ENCODE measurements at places on chromosomes 3 and 15.

DNA sequence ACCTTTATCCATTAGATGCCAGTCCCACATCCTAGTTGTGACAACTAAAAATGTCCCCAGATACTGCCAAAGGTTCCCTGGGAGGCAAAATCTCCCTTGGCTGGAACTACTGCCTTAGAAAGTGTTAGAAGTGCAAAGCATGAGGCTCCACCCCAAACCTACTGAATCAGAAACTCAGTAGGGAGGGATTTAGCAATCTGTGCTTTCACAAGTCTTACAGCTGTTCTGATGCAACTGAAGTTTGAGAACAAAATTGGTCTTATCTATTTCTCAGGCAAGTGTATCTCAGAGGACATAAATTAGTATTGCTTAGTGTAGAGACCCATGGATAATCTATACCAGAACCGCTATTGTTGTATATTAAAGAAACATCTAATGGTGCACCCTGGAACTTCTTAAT lies 70.2 kb downstream of the CLDN1 start:
- DNase-seq = no peak

GRCh38 chr3:23435318-23435717 lies 232.2 kb downstream of the UBE2E2 start:
- DNase-seq = no peak

DNA sequence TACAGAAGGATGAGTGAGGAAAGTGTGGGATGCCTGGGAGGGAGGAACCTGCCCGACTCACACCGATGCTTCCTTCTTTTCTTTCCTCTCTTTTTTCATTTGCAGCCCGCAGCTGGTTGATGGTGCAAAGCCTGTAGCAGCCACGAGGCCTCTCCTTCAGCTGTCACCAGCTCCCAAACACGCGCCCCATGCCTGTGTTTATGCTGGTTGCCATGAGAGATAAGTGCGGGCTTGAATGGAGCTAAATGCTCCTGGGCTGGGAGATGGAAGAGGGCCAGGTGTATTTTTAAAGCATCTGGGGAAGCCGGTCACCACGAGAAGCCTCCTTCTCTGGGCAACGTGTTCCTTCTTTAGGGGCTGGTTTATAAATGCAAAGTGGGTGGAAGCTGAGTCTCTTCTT lies 9.3 kb downstream of the COLQ start:
- no peak for DNase-seq

GRCh38 chr15:31285772-31286261 lies 40.8 kb upstream of the KLF13 start:
- DNase-seq = no peak

DNA sequence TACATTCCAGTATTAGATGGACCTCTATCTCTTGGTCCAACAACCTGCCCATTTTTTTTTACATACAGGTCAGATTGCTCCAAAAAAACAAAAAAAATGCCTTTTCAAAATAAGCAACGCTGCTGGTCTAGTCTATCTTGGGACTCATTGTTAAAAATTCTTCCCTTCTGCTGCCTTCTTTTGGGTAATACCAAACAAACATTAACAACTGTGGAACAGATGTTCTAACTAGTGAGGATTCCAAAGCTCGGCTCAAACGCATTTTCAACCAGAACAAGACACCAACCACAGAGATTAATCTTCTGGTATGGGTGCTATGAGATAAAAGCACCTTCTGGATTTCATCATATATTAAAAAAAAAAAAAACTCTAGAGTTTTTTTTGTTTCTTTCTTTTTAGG lies 24.7 kb downstream of the ARHGAP31 start:
- DNase-seq = no peak

- no peak for DNase-seq
Measured at GRCh38 chr15:90560229-90560776, 30.6 kb downstream of the CRTC3 start.

- peak; percentile 80 for DNase-seq
Measured at GRCh38 chr3:57555738-57556458, at the start of gene PDE12. Gene PDE12 (plus strand): TSS chr3:57556274. CDS start chr3:57556380, 106 bp downstream.

GRCh38 chr3:113606539-113607218 lies 74.3 kb downstream of the SIDT1 start:
- DNase-seq = no peak

DNA sequence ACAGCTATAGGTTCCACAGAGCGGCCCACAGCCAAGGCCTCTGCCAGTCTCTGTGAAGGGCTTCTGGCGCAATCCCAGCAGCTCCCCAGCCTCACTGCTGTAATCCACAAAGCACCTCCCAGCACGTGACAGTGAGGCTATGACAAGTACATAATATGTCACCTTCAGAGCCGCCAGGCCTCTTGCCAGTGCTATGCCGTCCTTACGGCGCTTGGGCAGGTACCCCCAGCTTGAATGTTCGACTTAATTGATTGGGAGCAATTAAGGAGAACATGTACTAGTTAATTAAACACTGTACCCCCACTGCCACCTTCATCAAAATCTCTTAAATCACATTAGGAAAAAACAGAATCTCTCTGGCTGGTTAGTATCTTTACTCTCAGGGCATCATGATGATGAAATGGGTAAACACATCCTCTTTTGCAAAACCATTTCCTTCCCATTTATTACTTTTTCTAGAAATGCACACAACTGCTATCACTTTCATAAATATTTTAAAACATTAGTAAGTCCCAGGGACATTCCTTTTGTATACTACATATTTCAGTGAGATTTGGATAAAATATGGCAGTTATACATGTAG lies 169.9 kb downstream of the XXYLT1 start:
- DNase-seq = no peak

DNA sequence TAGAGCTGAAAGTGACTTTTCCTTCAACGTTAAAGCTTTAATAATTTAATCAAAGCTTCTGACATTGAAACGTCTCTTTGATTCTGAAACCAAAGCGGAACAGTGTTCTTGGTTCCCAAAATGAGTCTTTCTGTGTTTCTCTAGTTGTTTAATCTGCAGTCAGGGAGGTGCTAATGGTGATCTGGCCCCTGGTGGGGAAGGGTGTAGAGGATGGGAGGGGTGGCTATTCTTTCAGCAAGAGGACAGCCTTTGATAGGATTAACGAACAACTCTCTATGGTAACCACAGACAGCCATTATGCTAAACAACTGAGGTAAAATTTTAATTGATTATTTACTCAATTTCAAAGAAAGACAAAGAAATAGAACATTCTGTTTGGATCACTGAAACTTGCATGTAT lies 79.9 kb upstream of the CADPS start:
- no peak for DNase-seq

DNA sequence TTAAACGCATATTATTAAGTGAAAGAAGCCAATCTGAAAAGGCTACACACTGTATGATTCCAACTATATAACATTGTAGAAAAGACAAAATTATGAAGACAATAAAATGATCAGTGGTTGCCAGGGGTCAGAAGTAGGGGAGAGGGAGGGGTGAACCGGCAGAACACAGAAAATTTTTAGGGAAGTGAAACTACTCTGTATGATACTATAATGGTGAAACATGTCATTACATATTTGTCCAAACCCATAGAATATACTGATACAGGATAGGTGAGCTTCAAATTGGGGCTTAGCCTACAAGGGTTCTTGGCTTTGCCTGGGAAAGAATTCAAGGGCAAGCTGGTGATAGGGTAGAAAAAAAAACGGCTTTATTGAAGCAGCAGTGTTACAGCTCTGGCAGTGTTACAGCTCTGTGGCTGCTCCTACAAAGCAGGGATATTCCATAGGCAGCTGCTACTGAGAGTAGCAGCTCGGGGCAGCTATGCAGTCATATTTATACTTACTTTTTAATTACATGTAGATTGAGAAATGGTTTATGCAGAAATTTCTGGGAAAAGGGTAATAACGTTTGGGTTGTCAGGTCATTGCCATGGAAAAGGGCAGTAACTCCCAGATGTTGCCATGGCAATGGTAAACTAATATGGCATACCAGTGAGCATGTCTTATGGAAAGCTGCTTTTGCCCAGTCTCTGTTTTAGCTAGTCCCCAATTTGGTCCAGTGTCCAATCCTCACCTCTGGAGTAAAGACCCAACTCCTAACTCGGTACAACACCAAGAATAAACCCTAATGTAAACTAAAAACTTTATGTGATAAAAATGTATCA lies 125.1 kb upstream of the SLC25A36 start:
- DNase-seq = no peak

DNA sequence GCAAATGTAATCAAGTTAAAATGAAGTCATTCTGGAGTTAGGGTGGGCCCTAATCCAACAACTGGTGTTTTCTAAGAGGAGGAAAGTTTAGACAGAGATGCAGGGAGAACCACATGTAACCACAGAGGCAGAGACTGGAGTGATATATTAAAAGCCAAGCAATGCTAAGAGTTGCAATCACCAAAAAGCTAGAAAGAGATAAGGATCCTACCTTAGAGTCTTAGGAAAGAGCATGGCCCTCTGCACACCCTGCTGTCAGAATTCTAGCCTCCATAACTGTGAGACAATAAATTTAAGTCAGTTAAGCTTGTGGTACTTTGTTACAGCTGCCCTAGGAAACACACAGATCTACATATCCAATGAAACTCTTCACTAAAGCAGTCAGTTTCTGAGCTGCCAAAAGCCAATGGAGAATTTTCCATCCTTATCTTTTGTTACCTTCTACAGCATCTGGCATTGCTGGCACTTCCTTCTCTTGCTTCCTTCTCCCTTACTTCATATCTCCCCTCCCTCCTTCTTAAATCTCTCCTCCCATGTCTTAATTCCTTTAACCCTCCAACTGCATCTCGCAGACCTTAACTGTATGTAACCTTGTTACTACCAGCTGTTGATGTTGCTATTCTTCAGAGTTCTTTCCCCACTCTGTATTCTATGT lies 11.2 kb downstream of the DCBLD2 start:
- DNase-seq = no peak

DNA sequence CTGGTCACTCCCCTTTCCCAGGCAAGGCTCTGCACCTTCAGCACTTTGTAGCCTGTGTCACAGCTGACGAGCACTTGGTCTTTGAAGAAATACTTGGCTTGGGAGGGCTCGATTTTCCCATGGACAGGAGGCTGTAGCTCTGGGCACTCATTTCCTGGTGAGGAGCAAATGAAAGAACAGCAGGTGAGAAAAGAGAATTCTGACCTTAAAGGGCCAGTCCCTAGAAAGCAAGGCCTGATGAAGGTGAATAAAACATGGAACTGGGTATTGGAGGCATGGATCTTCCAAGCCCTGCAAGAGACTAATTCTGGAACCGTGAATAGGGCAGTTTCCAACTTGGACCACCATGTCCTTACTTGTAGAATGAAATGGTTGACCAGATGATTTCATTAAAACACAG lies 39.9 kb downstream of the MASP1 start:
- no peak for DNase-seq

DNA sequence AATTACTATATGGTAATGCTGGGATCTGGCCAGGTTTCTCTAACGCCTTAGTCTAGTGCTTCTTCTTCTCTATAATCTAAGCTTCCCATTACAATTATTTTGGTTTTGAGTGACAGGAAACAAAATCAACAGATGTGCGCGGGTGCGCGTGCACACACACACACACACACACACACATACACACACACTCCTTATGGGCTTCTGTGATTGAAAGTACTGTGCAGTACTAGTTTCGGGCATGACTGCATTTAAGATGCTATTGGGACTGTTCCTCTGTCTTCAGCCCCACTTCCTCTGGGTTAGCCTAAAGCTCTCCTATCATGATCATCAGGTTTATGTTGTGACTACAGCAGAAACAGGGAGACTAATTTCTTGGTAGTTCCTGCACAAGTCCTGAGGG lies 32.2 kb downstream of the EPHB1 start:
- DNase-seq = no peak

- DNase-seq = no peak
Measured at GRCh38 chr15:37125143-37125542, 24.8 kb upstream of the MEIS2 start.

GRCh38 chr3:74267131-74267530 lies 347.3 kb downstream of the CNTN3 start:
- no peak for DNase-seq

DNA sequence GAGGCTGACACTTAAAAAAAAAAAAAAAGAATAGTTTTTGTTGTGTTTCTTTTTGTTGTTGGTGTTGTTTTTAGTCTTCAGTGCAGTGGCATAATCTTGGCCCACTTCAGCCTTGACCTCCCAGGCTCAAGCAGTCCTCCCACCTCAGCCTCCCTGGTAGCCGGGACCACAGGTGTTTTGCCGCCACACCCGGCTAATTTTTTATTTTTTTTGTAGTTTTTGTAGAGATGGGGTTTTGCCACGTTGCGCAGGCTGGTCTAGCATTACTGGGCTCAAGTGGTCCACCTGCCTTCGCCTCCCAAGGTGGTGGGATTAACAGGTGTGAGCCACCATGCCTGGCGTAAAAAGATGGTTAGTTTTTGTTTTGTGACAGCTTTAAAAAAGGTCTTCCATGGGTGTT lies 30.1 kb downstream of the IGF1R start:
- DNase-seq = no peak

DNA sequence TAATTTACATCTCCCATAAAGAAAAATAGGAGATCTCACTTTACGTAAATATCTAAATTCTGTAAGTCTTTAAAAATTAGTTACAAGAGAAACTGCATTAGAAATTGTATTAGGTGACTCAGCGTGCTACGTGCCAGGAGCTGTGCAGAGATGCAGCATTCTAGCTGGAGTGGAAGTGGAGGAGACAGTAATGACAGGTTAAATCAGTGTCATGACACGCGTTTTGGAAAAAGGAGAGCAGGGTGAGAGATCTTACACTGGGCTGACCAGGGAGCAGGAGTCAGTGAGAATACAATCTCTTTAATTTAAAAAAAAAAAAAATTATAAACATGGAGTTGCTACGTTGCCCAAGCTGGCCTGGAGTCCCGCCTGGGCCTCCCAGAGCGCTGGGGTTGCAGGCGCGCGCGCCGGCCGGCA lies 635 bp downstream of the TUBGCP5 start:
- no peak for DNase-seq

DNA sequence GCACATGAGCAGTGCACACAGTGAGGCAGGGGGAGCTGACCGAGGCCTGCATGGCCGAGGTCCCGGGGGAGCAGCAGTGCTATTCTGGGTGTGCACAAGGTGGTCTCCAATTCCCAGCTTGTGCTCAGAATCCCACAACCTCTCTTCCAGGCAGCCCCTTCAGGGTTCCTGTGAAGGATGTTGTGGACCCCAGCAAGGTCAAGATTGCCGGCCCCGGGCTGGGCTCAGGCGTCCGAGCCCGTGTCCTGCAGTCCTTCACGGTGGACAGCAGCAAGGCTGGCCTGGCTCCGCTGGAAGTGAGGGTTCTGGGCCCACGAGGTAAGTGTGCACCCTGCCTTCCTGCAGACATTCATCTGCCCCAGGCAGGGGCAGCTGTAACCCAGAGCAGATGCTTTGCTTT lies 80.2 kb downstream of the DNASE1L3 start:
- no peak for DNase-seq

Measured in activated CD4-positive, CD25-positive, alpha-beta regulatory T cell treated with anti-CD3 and anti-CD28 coated beads, Interleukin-2, amount 50 U/mL, for 72 hours (primary cell).